Suprapubic skin (tissue), 4 donors: ENCODE measurements at places on chromosomes 5 and 9. TPM values are rescaled to one million over a fixed set of nuclear protein-coding genes. Genes with fewer than 3 reads are reported as not detected.

DNA sequence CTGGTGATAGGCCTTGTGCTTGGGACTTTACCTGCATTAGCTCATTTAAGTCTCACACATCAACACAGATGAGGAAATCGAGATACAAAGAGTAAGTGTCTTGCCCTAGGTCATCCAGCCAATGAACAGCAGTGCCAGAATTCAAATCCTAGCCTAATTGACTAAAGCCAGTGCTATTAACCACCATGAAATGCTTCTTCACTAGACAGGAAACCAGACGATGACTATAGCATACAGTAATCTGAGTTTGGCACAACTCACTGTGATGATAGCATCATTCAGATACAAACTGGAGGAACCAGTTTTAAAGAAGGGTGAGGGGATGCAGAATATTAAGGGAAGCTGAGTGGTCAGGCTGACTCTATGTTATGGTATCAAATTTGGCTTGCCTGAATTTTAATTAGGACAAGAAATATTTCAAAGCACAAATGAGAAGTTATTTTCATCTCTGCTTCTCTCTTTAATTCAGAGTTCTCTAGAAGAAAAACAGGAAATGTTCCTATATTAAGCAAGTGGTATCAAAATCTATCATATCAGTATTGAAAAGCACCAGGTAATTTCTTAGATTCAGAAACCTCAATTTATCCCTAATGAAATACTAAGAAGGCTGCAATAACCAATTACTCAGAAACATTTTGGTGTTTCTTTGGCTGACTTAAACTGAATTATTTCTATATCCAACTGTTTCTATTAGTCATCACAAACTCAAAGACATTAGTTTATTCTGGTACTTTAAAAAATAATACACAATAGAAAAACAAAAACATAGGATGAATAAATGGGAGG lies 147.0 kb upstream of the RASA1 start:
- H3K27me3 ChIP-seq, result no peaks in the 10 kb centered on the region
- H3K4me1 ChIP-seq, result peaks cover 17% of the 10 kb centered on the region
- DNase-seq, result no peak
- H3K4me3 ChIP-seq, result no peak overlapping the region

DNA sequence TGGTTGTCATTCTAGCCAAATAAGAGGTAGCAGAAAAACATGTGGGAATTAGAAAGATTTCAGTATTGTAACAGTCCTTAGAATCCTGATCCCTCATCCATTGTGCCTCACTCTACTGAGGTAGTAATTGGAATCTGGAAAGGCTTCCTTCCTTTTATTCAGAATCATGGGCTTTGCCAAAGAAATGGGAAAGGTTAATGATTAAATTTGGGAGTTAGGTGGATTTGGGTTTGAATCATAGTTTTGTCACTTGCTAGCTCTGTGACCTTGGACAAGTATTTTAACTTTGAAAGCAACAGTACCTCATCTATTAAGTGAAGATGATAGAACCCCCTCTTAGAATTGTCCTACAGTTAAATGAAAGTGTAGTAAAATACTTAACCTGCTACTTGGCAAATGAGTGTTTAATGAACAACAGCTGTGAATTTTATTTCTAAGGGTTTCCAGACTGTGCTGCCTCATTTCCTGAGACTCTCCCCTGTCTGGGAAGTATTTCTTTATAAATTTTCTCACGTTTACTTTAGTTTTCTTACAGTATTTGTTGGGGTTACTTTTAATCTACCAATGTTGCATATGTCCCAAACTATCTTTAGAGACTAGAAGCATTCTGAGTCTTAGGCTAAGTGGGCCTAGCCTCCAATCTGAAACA lies 11.7 kb downstream of the SPDL1 start:
- no peak overlapping the region for H3K27ac ChIP-seq
- H3K27me3 ChIP-seq, result no peaks in the 10 kb centered on the region
- DNase-seq, result no peak
- no peak overlapping the region for H3K4me3 ChIP-seq
- peaks cover 57% of the 10 kb centered on the region for H3K36me3 ChIP-seq
- no peaks in the 10 kb centered on the region for H3K4me1 ChIP-seq

DNA sequence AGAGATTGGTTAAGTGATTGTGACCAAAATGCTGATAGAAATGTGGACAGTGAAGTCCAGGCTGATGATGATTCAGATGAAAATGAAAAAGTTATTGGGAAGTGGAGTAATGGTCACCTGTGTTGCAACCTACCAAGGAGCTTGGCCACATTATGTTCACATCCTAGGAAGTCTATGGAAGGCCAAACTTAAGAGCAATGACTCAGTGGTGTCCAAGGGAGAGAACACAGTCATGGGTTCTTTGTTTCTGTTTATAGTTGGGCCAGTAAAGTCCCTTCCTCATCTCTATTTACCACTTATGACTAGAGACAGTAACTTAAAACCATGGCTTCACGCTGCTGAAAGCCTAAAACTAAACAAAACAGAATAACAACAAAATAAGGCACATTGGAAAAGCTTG lies 555.3 kb upstream of the DAB2 start:
- H3K4me3 ChIP-seq, result no peak overlapping the region
- H3K27me3 ChIP-seq, result no peaks in the 10 kb centered on the region
- H3K4me1 ChIP-seq, result no peaks in the 10 kb centered on the region
- DNase-seq, result no peak

DNA sequence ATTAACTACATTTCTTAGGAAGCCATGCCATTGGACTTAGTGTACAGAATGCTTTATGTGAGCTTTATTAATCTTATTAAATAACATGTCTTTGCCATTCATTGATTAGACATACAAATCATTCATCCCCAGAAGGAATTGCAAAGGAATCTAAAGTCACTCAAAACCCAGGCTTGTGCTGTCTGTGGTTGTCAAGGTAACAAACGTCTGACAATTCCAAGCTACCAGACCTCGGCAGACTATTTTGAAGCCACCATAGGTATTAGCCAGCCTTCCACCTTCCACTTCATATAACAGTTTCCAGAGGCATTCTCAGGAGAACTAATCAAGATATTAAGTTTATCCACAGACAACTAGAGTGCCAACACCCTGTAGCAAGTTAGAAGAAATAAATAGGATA lies 135.2 kb upstream of the TUSC1 start:
- no peaks in the 10 kb centered on the region for H3K36me3 ChIP-seq
- no peaks in the 10 kb centered on the region for H3K4me1 ChIP-seq
- no peaks in the 10 kb centered on the region for H3K27me3 ChIP-seq
- no peak for DNase-seq

- no peaks in the 10 kb centered on the region for H3K36me3 ChIP-seq
- no peaks in the 10 kb centered on the region for H3K27me3 ChIP-seq
- no peak overlapping the region for H3K4me3 ChIP-seq
- DNase-seq, result no peak
- H3K27ac ChIP-seq, result no peak overlapping the region
- no peaks in the 10 kb centered on the region for H3K4me1 ChIP-seq
Observed at GRCh38 chr5:127840198-127840524, 137.0 kb downstream of the CCDC192 start.

GRCh38 chr5:54932789-54933188 lies 52.6 kb downstream of the ESM1 start:
- no peaks in the 10 kb centered on the region for H3K36me3 ChIP-seq
- no peak for DNase-seq
- H3K4me1 ChIP-seq, result no peaks in the 10 kb centered on the region
- peaks cover 28% of the 10 kb centered on the region for H3K27me3 ChIP-seq

GRCh38 chr9:137218754-137219271 lies 3.2 kb downstream of the RNF208 start:
- H3K36me3 ChIP-seq, result peaks cover 10% of the 10 kb centered on the region
- H3K4me3 ChIP-seq, result peak overlapping the region; percentile 40
- peaks cover 43% of the 10 kb centered on the region for H3K4me1 ChIP-seq
- H3K27me3 ChIP-seq, result no peaks in the 10 kb centered on the region
- no peak for DNase-seq

GRCh38 chr5:56328753-56329560 lies 95.8 kb upstream of the ANKRD55 start:
- peaks cover 6% of the 10 kb centered on the region for H3K4me1 ChIP-seq
- H3K27me3 ChIP-seq, result no peaks in the 10 kb centered on the region
- no peak overlapping the region for H3K4me3 ChIP-seq
- DNase-seq, result no peak

DNA sequence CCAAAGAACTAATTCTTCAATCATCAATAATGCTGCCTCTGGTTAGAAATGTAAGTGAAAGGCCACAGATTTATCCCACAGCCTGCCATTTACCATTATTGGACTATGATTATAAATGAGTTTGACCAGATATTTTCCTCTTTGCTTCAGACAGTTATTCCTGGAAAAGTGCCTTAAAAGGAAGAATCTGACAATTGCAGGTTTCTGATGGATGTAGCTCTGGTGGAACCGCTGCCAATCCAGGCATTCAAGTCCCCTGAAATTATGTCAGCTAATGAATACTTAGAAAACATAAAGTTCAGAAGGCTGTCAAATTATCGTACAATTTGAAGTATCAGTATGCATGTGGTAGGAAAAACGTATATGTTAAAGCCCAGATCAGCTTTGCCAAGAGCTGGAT lies 78.2 kb upstream of the NR4A3 start:
- no peaks in the 10 kb centered on the region for H3K36me3 ChIP-seq
- no peaks in the 10 kb centered on the region for H3K4me1 ChIP-seq
- DNase-seq, result no peak
- H3K27me3 ChIP-seq, result no peaks in the 10 kb centered on the region
- no peak overlapping the region for H3K4me3 ChIP-seq

DNA sequence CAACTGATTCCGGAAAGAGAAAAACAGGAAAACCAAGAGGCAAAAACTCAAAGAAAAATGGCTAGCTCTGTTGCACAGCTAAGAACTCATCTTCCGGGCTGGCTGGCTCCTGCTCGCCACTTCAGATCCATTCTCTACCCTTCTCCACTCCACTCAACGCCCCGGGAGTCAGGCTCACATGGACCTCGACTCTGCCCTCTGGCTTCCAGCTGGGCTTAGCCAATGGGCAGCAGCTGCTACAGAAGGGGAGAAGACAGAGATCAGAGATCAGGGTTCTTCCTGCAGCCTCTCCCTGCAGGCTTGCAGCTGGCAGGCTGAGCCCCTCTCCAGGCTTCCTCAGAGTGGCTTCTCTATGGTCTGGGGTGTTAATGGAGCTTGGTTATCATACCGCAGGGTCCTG lies 187.5 kb downstream of the MED10 start:
- H3K27me3 ChIP-seq, result no peaks in the 10 kb centered on the region
- H3K36me3 ChIP-seq, result no peaks in the 10 kb centered on the region
- DNase-seq, result no peak

The ACOT12 gene
- total RNA-seq, result not detected

GRCh38 chr5:78824831-78825281 lies 160.3 kb downstream of the ARSB start:
- DNase-seq, result no peak
- no peaks in the 10 kb centered on the region for H3K27me3 ChIP-seq
- H3K4me1 ChIP-seq, result peaks cover 9% of the 10 kb centered on the region
- no peak overlapping the region for H3K4me3 ChIP-seq
- H3K36me3 ChIP-seq, result no peaks in the 10 kb centered on the region

DNA sequence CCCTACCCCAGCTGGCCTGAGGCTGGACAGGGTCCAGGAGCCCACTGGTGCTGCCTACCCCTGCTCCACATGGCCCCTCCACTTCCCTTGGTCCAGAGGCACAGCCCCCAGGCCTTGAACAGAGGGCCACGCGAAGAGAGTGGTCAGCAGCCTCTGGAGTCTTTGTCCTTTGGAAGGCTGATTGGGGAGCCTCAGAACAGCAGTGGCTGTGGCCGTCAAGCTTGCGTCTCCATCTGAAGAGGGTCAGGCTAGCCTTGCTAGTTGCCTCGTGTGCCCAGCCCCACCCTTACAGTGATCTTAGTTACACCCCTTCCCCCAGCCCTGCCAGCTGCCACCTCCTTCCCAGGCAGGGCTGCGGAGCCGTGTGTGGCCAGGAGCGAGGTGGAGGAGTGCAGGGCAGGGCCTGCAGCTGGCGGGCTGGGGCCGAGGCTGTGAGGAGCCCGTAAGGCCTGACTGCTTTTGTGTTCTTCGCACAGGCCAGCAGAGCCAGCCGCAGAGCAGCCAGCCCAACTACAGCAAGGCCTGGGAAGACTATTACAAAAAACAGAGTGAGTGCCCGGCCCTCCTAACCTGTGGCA lies 30.1 kb upstream of the PRDM12 start:
- no peak overlapping the region for H3K27ac ChIP-seq
- H3K4me3 ChIP-seq, result no peak overlapping the region
- no peak for DNase-seq
- H3K36me3 ChIP-seq, result peaks cover 87% of the 10 kb centered on the region
- H3K4me1 ChIP-seq, result no peaks in the 10 kb centered on the region

DNA sequence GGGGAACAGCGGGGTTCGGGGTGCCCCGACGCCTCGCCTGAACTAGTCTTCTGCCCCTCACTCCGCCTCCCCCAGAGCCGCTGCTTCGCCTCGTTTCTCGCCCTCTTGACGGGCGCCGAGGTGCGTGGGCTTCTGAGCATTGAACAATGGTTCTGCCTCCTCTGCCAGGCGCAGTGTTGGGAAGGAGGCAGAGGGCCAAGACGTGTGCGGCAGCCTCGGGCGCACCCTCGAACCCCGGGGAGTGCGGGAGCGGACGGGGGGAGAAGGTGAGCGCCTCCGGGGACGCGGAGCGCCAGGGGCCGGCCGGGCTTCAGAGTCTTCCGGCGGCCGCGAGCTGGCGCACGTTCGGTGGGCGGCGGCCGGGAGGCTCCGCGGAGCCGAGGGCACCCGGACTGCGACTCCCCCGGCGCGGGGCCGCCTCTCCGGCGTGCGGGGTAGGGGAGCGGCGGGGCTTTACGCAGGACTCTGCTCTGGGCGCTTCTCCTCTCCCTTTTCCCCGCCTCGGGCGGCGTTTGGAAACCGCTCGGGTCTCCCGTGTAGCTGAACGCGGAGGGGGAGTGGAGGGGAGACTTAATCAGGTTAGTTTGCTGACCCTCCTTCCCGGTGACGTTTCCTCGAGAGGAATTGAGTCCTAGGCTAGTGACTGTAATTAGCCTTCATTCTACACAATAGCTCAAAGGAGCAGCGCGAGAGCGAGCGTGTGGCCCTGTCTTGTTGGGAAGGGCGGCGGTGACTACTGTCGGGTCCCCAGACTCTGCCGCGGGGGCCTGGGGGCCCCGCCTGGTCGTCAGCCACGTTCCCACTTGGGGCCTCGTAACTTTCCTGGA lies 1.1 kb downstream of the VLDLR start:
- peak overlapping the region; percentile 68 for H3K4me3 ChIP-seq
- peak overlapping the region; percentile 61 for H3K27ac ChIP-seq
- H3K27me3 ChIP-seq, result no peaks in the 10 kb centered on the region
- no peak for DNase-seq

DNA sequence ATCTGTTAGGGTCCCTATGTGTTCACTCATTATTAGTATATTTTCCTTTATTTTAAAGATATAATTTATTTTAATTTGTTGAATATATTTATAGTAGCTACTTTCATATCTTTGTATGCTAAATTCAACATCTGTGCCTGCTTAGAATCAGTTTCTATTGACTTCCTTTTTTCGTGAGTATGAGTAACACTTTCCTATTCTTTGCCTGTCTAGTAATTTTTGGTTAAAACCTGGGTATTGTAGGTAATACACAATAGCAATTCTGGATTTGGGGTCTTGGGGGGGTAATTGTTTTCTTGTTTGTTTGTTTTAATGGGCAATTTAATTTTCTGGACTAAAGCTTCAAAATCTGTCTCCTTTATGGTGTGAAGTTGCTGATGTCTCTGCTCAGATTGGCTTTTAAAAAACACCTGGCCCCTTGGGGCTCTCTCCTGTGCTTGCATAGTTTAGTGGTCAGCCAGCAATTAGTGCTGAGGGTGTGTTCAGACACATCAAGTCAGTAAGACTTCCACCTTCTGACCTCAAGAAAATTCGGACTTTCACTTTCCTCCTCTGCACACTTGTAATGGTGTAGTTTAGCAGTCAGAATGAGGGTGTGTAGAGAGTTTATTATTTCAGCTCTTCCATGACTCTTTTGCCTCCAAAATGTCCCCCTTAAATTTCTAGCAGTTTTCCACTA lies 124.4 kb upstream of the MAP1B start:
- H3K36me3 ChIP-seq, result no peaks in the 10 kb centered on the region
- no peak overlapping the region for H3K27ac ChIP-seq
- H3K4me3 ChIP-seq, result no peak overlapping the region
- H3K4me1 ChIP-seq, result no peaks in the 10 kb centered on the region
